ENCODE measurements at places on chromosomes 11 and 22. TPM values are rescaled to one million over a fixed set of nuclear protein-coding genes. Genes with fewer than 3 reads are reported as not detected.
A peak's percentile ranks its signal among the peaks of the same experiment; 100 is the strongest.

The MS4A3 gene
- total RNA-seq = not detected

DNA sequence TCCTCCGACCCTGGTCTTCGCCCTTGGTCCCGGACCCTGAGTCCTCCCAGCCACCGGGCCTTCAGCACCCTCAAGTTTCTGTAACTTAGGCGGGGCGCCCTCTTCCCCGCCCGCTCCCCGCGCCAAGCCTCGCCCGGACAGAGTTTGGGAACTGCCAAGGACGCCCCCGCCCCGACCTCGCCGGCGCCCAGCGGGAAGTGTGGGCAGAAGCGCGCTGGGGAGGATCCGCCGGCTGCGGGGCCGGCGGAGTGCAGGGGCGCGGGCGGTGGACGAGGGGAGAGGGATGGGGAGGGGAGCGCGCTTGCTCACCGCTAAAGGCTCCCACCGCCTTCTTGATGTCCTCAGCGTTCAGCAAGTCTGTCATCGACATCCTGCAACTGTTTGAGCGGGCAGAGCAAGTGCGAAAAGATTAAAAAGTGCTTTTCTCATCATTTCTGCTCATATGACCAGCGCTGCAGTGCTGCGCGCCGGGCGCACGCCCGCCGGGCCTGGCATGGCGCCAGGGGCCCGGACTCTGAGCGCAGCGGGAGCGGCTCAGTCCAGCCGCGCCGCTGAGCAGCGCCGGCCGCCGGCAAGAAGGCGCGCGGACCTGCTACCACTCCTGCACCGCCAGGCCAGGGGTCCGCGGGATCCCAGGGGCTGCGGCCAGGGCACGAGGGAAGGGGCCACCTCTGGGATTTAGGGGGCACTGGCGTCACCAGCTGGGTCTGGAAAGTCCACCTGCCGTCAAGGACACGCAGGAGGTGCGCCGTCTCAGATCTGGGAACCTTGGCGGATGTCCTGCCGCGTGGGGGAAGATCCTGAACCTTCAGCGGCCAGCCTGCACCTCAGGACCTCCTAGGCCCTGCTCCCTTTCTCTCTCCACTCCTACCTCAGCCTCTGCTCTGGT lies at the start of gene PVALB:
PVALB (minus strand) TSS at position 400 of the 889 bp plus-strand sequence; CDS start at position 370, 30 bp downstream.
- no peaks in the 10 kb centered on the region for H3K36me3 ChIP-seq
- no peak for DNase-seq
- H3K4me3 ChIP-seq = peak within 1 kb of the TSS; percentile 26
- peaks cover 45% of the 10 kb centered on the region for H3K27me3 ChIP-seq
- no peak within 1 kb of the TSS for H3K27ac ChIP-seq
- H3K4me1 ChIP-seq = no peaks in the 10 kb centered on the region

- H3K27me3 ChIP-seq = peaks cover 21% of the 10 kb centered on the region
- H3K4me3 ChIP-seq = no peak overlapping the region
- DNase-seq = no peak
- H3K36me3 ChIP-seq = no peaks in the 10 kb centered on the region
These were observed 128.0 kb downstream of the RBFOX2 start for GRCh38 chr22:35900483-35901168.

DNA sequence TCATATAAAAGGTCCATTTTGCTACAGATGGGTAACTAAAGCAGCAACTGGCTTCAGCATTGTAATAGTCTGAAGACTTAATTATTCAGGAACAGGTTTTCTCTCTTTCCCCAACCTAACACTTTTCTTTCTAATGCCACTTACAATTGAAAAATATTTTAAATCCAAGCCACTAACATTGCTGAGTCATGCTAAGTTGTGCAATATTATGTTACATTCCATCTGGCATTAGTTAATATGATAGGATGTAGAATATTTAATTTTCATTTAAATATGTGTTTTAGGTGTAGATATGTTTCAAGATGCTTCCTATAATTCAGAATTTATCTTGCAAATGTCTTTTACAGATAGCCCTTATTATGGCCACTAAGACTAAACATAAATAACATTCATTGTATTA lies 98.6 kb downstream of the KIF18A start:
- no peaks in the 10 kb centered on the region for H3K4me1 ChIP-seq
- no peaks in the 10 kb centered on the region for H3K27me3 ChIP-seq
- H3K4me3 ChIP-seq = no peak overlapping the region
- peaks cover 5% of the 10 kb centered on the region for H3K36me3 ChIP-seq
- no peak overlapping the region for H3K27ac ChIP-seq
- DNase-seq = no peak

GRCh38 chr11:20050048-20050447 lies 110.2 kb downstream of the DBX1 start:
- no peak for DNase-seq
- no peaks in the 10 kb centered on the region for H3K36me3 ChIP-seq
- no peaks in the 10 kb centered on the region for H3K27me3 ChIP-seq
- no peaks in the 10 kb centered on the region for H3K4me1 ChIP-seq
- no peak overlapping the region for H3K4me3 ChIP-seq
- H3K27ac ChIP-seq = no peak overlapping the region
